ENCODE measurements at places on chromosomes 2 and 18. TPM values are rescaled to one million over a fixed set of nuclear protein-coding genes. Genes with fewer than 3 reads are reported as not detected.
A peak's percentile ranks its signal among the peaks of the same experiment; 100 is the strongest.

Gene CXCR1
- not detected for total RNA-seq

DNA sequence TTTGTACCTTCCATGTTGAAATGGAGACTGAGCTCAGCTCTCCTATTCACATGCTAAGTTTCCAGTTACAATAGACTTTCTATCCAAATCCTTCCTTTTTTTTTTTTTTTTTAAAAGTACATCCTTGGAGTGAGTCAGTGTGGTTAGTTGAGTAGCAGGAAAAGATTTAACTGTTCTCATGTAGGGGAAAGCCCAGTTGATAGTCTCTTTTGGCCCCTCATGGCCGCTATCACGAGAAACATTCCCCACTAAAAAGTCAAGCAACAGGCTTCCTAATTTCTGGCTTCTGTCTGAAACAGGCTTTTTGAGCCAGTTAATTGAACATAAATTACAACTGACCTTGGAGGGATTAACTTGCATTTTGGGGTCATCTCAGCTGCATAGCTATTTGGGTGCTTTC lies 161.3 kb downstream of the MEIS1 start:
- DNase-seq, result no peak

- no peak for DNase-seq
Measured at GRCh38 chr2:17057109-17058017, 391.7 kb upstream of the CYRIA start.

Gene GPR35
- 1.1 TPM for total RNA-seq

GRCh38 chr2:123853161-123853560 lies 171.9 kb upstream of the CNTNAP5 start:
- DNase-seq, result no peak

DNA sequence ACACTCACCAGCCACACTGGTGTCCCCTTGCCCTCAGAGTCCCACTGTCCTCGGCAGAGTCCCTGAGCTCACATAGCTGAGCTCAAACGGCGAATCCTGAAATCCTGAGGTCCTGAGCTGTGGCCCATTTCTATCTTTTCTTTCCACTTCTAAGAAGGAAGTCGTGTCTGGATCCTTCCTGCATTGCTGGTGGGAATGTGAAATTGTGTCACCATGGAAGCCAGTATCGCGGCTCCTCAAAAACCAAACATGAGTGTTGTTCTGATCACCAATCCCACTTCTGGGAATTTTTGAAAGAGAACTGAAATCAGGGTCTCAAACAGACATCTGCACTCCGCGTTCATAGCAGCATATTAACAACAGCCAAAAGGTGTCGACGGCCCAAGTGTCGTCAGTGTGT lies 244.7 kb downstream of the EIPR1 start:
- DNase-seq, result no peak

DNA sequence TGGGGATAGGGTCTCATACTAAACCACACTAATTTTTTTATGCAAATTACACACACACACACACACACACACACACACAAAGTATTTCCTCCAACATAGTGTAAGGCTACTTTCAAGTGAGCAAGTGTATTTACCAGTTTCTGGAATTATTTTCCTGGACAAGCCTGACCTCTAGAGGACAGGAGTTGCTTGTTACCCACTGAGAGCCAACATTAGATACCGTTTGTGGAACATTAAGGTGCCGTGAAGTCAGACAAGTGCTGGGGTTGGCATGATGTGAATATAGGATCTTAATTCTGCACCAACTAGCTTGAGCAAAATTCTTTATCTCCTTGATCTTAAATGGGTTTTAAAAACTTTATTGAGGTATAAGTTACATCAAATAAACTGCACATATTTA lies 39.3 kb upstream of the SERPINB2 start:
- peak; percentile 60 for DNase-seq

Gene ANKAR
- total RNA-seq, result 16.3 TPM

GRCh38 chr18:42784632-42785031 lies 330.9 kb downstream of the RIT2 start:
- no peak for DNase-seq

Gene IGFBP2
- total RNA-seq, result 172 TPM

DNA sequence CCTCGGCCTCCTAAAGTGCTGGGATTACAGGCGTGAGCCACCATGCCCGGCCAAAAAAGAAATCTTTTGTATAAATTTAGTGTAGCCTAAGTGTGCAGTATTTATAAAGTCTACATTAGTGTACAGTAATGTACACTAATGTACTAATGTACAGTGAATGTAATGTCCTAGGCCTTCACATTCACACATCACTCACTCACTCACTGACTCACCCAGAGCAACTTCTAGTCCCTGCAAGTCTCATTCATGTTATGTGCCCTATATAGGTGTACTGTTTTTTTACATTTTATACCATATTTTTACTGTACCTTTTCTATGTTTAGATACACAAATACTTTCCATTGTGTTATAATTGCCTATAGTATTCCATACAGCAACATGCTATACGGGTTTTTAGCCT lies 254.9 kb downstream of the MYO3B start:
- no peak for DNase-seq

DNA sequence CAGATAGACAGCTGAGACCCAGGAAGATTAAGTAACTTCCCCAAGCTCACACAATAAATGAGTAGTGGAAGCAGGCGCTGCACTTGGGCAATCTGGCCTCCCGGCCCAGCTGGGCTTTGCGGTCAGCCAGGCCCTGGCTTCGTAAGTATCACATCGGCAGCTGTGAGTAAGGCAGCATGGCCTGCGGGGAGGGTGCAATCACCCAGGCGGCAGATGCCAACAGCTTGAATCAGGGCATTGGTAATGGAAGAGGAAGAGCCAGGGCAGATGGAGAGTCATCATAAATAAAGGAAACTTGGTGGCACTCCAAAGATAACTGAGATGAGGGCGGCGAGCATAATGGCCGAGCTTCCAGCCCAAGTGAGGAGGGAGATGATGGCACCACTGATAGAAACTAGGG lies 217.9 kb upstream of the PID1 start:
- DNase-seq, result no peak

Gene WIPF1
- total RNA-seq, result 18.7 TPM

- DNase-seq, result peak; percentile 82
Measured at GRCh38 chr2:84881581-84882413, 913 bp upstream of the TRABD2A start.

DNA sequence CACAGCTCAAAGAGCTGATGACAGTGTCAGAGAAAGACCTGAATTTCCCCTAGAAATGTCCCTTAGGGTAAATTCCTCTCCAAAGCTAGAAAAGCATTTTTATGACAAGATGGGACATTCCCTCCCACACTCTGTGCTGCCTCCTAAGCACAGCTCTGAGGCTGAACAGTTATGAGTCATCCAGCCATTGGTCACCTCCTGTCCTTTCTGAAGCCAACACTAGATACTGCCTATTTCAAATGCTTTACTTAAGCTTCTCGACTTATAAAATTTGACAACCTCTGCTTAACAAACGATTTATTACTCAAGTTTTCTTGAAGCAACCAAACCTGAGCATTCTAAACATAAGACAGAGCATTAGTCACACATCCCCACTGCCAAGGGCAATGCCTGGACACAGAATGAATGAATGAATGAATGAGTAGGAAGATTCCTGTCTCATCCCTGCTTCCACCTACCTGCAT lies 35.4 kb downstream of the B4GALT6 start:
- DNase-seq, result peak; percentile 27

Gene RBM43
- 5.8 TPM for total RNA-seq

GRCh38 chr2:216974321-216975302 lies 114.7 kb upstream of the TNP1 start:
- peak; percentile 71 for DNase-seq

DNA sequence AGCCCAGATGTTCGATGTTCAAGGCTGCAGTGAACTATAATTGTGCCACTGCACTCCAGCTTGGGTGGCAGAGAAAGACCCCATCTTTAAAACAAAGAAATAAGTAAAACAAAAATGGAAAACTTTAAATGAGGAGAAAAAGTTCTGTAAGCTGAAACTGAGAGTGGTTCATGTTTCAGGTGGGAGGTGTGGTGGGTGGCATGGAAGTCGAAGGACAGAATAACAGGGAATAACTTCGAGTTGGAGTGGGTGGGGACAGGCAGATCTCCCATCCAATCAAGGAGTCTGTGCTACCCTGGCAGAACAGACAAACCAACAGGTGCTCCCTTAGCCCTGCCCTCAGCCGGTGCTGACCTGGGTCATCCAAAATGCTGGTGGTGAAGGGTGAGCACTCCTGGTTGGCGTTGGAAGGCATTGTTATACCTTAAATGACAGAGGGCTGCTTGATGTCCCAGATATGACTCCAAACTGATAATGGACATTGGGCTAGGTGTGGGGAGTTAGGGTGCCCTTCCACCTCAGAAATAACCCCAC lies 328.4 kb downstream of the DYSF start:
- no peak for DNase-seq

Gene C2orf76
- total RNA-seq, result 11.9 TPM

Gene SIX3
- total RNA-seq, result not detected

- DNase-seq, result peak; percentile 28
Measured at GRCh38 chr2:70745276-70745825, 22.6 kb downstream of the ADD2 start.

DNA sequence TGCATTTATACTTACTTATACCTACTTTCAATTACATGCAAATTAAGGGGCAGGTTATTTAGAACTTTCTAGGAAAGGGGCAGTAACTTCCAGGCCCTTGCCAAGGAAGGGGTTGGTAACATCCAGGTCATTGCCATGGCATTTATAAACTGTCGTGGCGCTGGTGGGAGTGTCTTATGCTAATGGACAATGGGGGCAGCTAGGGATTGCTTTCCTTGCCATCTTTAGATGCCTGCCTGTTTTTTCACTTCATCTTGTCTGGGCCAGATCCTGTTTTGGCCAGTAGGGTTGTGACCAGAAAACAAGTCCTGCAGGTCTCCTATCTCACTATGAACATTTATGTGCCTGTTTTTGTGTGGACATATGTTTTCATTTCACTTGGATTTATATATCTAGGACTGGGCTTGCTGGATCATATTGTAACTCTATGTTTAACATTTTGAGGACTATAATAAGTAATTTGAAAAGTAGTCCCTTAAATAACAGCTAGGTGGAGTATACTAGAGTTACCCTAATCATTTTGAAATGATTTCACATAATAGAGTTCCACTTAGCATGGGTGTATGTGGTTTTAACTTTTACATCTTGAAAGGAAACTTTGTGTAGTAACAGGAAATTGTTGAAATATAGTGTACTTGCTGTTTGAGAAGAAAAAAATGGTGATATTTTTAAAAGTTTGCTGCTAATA lies 56.1 kb downstream of the LCLAT1 start:
- no peak for DNase-seq

GRCh38 chr2:228522276-228522675 lies 340.8 kb upstream of the SPHKAP start:
- no peak for DNase-seq

All from muscle of leg (tissue), 16 donors.